ENCODE measurements at places on chromosomes 6 and 20.
A peak's percentile ranks its signal among the peaks of the same experiment; 100 is the strongest.

DNA sequence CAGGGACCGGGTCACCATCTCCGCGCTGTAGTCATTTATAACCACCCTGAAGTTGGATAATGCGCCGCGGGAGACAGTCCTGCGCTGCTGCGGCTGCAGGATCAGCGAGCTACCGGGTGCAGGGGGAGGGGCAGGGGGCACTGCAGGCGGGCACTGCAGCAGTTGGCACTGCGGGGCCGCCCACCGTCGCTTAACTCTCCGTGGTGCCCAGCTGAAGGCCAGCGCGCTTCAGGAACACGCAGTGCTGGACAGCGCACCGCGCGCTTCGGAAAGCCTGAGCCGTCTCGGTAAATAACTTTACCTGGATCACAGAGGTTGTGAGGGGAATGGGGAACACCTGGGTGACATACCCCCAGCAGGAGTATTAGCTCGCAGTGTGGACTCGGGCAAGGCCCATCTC is 12.4 kb upstream of the LRFN2 start:
- no peak for DNase-seq

- peak; percentile 84 for DNase-seq
Observed at GRCh38 chr6:16803294-16804200, 42.3 kb upstream of the ATXN1 start.

DNA sequence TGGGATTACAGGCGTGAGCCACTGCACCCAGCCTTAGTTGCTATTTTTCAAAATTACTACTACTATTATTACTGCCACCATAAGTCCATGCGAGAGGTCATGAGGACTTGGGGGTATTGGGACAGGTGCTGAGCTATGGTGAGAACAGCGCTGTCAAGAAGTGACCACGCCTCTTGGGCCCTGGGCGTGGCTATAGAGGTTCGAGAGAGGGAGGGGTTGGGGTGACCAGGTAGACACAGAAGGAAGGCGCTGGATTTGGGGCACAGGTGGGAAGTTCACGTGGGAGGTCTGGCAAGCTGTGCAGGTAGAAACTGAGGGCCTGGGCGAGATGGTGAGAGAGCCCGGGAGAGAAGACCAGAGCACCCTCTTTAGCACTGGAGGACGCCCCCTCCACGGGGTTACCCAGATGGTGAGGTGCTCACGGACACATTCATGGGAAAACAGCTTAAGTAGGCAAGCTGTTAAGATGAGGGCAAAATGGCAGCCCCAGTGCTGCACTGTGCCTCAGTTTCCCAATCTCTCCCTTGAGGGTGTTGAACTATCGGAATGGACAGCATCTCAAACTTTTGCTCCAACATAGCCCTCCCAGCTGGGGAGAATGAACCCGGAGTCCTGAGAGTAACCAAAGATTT is 61.0 kb downstream of the RAB44 start:
- no peak for DNase-seq

DNA sequence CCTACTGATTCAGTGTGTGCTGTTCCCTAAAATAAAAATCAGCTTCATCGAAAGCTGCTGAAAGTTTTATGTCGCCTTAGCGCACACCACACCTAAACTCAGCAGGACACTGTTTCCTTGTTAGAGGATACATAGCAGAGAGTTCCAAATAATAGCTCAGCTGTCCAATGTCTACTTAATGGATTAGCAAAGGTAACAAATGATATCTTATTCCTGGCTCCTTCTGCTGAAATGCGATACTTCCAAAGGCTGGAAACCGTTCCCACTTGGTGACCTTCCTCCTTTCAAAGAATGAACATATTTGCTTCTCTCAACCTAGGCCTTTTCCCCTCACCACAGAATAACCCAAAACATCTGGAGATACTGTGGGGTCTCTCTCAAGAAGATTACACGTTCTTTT is 189.5 kb upstream of the GMDS start:
- no peak for DNase-seq

DNA sequence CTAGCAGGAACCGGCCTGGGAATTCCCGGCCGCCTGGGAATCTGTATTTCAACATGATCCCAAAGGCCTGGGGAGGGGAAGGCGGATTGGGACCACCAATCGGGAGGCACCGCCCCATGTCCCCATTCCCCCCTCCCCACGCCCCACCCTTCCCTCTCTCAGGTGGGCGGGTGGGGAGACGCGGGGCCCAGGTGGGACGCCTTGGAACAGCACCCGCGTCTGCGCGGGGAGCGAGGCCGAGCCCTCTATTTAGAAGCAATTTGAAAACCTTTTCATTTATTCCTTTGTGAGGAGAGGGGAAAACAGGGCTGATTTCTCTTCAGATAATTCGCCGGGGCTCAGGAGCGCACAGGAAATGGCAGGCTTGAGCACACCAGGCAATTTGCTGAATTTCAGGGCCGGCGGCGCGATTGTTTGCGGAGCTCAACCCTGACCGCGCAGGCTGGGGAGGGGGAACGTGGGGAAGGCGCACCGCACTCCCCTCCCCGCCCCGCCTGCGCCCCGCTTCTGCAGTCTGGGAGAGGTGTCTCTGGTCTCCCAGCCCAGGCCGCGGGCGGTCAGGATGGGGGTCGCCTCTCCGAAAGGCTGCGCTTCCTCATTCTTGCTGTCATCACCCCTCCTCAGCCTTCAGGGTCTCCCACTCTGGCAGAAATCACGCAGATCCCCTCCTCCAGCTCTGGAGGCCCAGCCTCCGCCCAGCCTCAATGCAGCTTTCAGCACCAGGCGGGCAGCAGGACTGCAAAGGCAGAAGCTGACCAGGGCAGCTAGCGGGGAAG is 170.0 kb downstream of the GRM4 start:
- peak; percentile 63 for DNase-seq

GRCh38 chr6:75952128-75952527 is 120.3 kb downstream of the IMPG1 start:
- DNase-seq = no peak
